Fibroblast of upper back skin (primary cell): ENCODE measurements at places on chromosomes 1 and 21.

- DNase-seq = peak; percentile 34
Measured at GRCh38 chr1:61202854-61203598, 120.7 kb downstream of the NFIA start.

- DNase-seq = no peak
Measured at GRCh38 chr21:16571594-16571993, 841.8 kb downstream of the USP25 start.

GRCh38 chr1:209434631-209435217 is 148.8 kb upstream of the CAMK1G start:
- DNase-seq = no peak

DNA sequence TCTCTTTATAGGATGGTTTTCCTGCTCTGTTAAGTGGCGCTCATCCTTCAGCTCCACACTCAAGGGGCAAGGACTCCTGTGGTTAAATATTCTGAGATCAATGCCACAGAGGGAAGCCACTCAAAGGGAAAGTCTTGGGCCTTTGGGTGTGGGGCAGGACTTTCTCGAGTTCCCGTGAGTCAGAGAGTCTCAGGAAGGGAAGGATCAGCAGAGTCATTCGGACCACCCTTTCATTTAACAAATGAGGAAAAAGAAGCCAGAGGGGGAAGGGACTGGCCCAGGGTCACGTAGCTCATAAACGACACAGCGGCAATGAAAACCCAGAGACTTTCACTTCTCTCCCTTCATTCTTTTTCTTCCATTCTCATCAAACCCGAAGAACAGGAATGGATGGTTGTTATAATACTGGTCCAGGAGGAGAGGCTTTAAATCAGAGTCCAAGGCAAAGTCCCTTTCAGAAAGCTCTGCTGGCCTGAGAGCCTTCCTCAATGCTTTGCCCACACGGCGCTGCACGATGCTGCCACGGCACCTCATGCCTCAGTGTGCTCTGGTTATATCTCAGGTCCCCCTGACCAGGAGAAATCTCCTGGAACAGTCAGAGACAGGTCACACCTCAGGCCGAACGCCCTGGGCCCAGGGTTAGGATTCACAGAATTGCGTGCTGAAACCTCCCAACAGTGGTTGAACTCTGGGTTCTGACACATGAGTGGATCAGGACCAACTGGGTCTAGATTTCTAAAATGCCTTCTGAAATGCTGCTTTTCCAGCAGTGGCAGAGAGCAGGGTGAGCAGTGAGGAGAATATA is 65.3 kb downstream of the TENT5C start:
- no peak for DNase-seq

GRCh38 chr21:43298546-43299440 is 128.1 kb downstream of the SIK1 start:
- no peak for DNase-seq

GRCh38 chr1:86753700-86754099 is 49.3 kb downstream of the SH3GLB1 start:
- no peak for DNase-seq
